ENCODE measurements at places on chromosomes 1 and 21.
A peak's percentile ranks its signal among the peaks of the same experiment; 100 is the strongest.

- no peak for DNase-seq
Measured at GRCh38 chr1:205589618-205590456, 42.0 kb downstream of the ELK4 start.

- DNase-seq: no peak
Measured at GRCh38 chr1:65056234-65056633, 89.9 kb upstream of the JAK1 start.

GRCh38 chr1:240155605-240156004 is 63.9 kb downstream of the FMN2 start:
- DNase-seq: no peak

DNA sequence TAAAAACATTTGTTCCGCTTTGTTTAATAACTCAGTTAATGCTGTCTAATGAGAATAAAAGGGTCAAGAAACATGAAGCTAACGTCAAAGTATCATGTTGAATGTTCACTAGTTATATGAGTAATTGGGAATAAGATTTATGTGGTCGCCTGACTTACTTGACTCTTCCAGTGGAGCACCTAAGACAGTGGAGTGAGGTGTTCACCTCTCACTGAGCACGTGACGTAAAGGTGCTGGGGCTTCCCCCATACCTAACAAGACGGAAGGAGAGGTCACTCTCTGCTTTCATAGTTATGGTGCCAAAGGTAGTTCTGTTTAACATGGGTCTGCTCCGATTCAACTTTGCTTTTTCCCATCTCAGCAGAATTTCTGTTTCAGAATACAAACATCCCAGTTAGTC is 686 bp downstream of the KMO start:
- DNase-seq: no peak

GRCh38 chr1:2539312-2539907 is 9.3 kb upstream of the HES5 start:
- no peak for DNase-seq

DNA sequence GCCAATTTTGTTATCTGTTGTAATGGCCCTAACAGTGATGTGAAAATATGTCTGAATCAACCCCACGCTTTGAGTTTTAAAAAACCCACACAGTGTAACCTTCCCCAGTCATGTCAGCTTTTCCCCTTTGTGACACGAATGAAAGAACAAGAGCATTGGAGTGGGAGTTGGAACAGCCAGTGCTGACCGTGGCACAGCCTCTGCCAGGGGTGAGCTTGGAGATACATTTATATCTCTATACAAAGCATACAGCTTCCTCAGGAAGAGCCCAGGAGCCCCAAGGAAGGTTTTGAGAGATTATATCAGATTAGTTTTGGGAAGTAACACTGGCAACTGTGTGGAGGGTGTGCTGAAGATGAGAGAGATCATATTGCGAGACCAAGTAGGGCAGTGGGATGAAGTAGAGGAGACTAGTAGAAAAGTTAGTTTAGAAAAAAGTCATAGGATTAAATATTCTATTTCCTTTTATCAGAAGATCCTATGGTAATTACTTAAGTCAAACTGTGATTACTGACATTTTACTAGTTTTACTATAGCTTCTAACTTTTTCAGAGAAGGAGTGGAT is 15.9 kb downstream of the LRRC8B start:
- DNase-seq: no peak

DNA sequence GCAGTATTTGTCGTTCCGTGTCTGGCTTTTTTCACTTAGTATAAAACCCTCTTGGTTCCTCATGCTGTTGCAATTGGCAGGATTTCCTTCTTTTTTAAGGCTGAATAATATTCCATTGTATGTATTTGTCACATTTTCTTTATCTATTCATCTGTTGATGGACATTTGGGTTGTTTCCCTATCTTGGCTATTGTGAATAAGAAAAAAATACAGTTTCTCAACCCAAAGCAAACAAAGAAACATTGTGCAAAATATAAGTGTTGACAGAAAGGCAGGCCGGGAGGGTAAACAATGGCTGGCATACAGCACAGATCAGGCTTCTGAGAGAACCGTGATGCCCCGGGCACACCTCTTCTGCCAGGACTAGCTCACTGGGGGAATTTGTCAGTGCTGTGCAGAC is 26.9 kb downstream of the NENF start:
- no peak for DNase-seq

GRCh38 chr1:18653367-18653766 is 22.7 kb downstream of the PAX7 start:
- DNase-seq: no peak

GRCh38 chr1:109361069-109361468 is 36.6 kb downstream of the SORT1 start:
- DNase-seq: no peak

DNA sequence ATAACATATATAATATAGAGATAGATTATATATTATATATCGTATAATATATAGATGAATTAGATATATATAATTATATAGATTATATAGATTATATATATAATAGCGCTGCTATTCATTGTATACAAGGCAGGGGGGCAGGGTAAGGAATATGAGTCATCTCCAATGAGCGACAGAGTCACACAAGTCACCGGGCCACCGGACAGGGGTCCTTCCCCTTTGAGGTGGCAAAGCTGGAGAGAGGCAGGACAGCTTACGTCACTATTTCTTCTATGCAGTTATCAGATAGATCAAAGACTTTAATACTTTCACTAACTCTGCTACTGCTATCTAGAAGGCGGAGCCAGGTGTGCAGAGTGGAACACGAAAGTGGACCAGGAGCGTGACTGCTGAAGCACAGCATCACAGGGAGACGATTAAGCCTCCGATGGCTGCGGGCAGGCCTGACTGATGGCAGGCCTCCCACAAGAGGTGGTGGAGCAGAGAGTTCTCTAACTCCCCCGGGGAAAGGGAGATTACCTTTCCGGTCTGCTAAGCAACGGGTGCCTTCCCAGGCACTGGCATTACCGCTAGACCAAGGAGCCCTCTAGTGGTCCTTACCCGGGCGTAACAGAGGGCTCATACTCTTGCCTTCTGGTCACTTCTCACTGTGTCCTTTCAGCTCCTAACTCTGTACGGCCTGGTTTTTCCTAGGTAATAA is 2154.7 kb downstream of the MRPL39 start:
- no peak for DNase-seq

DNA sequence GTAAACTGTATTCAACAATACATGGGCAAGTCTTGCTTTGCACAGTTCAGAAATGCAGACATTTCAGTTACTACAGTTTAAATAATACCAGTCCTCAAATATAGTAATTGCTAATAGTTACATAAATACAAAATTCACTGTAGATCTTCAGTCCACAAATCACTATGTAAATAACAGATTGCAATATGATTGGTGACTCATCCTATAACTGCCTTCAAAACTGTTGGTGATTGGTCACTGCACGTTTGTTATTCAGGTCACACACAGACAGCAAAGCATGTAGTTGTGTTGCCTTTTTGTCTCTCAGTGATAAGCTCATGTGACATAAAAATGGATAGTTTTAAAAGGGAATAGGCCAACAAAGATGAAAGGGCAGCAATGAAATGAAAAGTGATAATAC is 186.5 kb upstream of the CTTNBP2NL start:
- DNase-seq: no peak

GRCh38 chr1:27645071-27645415 is 10.1 kb upstream of the FGR start:
- no peak for DNase-seq

DNA sequence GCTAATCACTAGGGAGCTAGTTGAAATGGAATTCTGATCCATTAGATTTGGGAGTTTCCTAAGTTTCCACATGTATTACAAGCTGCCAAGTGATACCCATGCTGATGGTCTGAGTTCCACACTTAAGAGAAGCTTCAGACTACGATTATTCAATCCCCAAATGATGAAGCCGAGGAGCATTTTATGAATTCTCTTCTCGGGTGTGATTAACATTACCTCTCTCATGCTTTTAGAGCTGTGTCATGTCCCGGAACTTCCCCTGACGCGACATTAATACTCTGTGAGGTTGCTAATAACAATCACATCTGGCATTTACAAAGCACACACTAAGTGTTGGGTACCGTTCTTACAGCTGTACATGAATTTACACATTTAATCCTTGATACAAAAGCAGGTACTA is 63.0 kb downstream of the KCNJ15 start:
- peak; percentile 58 for DNase-seq

DNA sequence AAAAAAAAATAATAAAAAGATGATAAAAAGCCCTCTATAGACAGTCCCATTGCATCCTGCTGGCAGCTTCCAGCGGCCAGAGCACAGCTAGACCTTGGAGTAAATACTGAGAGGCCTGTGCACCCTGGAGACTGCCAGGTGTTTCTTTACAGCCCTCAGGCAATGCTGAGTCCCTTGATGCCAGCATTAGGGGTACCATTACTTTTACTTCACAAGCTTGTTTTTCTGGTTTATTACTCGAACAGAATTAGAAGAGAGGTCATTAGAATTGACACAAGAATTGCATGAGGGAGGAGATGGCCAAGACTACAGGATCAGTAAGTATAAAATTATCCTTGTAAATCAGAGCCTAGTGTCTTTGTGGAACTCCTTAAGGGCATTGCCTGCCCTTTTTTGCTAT is 43.6 kb downstream of the AKNAD1 start:
- peak; percentile 59 for DNase-seq

DNA sequence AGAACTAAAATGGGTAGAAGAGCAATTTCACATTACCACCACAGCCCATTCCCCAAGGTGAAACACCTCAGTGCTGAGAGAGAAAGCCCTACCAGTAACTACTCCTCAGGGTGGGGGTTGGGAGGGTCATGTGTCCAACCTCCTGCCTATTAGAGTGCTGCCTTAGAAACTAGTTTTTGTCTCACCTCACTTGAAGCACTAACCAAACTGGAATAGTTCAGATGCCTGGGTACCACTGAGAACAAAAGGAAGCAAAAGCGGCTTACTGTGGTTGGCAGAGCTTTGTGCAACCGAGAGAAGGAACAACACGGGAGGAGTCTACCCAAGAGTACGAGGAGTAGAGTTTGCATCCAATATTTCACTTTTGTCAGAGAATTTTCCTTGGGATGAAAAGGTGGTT is 1207.5 kb upstream of the ADGRL2 start:
- no peak for DNase-seq

DNA sequence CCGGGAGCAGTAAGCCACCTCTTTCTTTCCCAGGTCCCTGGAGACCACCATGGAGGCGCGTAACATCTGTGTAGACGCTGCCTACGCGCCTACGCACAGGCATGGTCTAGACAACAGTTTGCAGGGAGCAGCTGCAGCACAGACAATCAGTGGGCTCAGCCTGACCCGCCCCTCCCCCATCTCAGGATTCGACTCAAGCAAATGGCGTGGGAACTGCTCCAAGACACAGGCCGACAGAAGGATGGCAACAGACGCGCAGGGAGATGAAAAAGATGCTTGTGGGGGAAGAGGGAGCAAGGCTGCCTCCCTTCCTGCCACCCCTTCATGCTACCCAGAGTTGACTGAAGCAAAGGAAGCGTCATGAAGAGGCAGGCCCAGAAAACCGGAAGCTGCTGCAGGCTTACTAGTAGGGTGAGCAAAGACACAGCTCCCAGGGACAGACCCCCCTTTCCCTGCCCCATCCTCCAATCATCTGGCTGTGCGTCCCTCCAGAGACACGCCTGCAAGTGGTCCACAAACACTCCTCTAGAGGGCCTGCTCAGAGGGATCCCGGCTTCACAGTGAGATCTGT is 19.5 kb downstream of the STK40 start:
- DNase-seq: peak; percentile 50

DNA sequence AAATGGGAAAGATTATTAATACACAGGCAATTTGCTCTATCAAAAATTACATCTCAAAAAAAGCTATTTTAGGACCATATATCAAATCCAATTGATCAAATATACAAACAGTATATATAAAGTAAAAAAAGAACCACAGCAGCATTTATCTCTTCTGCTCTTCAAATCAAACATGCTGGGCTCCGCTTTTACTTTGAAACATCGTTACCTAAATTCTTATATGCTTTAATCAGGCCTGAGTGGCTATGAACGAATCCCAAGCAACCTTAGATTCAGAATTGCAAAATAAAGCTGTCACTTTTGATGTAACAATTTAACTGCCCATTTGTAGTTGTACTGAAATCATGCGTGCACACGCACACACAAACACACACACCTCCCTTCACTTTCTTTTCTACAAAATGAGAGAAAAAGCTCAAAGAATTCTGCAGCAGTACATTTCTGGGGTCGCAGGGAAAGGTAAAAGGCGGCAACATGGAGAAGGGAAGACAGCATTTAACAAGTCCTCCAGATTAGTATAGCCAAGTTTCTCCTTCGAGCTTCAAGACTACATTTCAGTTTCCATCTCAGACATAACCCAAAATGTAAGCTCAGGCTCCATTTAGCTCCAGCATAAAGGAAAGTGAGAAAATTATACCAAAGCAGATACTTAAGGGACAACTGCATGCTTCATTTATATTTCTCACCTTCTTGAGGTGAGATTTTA is 92.2 kb upstream of the TTC39A start:
- DNase-seq: no peak

DNA sequence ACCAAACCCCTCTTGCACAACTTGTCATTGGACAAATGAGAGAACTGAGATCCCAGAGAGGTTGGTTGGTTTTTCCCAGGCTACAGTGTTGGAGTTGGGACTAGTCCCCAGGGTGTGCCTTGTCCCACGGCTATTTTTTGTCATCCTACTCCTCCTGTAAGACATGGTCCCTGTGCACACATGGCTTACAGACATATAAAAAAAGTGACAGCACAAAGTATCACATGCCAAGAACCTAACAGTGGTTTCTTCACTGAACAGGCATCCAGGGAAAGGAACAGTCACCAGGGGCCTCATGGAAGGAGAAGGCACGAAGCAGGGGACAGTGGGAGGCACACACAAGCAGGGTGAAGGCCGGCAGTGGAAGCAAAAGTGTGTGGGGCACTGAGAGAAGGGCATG is 36.5 kb downstream of the SERBP1 start:
- no peak for DNase-seq

DNA sequence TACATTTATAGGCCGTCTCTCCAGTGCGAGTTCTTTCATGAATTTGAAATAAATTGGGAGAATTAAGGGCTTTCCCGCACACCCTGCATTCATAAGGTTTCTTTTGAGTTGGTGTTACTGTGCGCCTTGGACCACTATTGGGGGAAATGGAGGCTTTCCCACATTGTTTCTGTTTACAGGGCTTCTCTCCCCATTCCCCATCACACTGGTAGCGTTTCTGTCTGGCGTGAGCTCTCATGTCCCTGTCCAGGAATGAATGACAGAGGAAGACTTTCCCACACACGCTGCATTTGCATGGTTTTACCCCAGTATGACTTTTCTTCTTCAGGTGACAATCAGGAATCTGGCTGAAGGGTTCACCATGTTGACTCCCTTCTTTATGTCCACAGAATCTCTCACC is 65.0 kb downstream of the UCHL5 start:
- DNase-seq: no peak

- DNase-seq: no peak
Measured at GRCh38 chr1:26259578-26259977, 20.3 kb upstream of the SH3BGRL3 start.

Measured in HCEC 1CT (cell line).